ENCODE measurements at places on chromosomes 5 and 9.

DNA sequence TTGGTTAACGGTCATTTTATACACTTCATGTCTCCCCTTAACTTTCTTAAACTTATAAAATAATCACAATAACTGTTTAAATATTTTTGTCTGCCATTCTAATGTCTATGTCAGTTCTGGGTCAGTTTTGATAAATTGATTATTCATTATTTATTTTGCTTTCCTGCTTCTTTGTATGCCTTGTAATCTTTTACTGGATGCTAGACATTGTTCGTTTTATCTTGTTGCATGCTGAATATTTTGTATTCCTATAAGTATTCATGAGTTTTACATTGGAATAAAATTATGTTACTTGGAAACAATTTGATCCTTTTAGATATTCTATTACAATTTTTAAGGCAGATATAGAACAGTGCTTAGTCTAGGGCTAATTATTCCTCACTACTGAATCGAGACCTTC, 952.0 kb downstream of the NR2F1-AS1 start:
- no peak for DNase-seq

GRCh38 chr9:12290166-12290869, 402.9 kb upstream of the TYRP1 start:
- no peak for DNase-seq

DNA sequence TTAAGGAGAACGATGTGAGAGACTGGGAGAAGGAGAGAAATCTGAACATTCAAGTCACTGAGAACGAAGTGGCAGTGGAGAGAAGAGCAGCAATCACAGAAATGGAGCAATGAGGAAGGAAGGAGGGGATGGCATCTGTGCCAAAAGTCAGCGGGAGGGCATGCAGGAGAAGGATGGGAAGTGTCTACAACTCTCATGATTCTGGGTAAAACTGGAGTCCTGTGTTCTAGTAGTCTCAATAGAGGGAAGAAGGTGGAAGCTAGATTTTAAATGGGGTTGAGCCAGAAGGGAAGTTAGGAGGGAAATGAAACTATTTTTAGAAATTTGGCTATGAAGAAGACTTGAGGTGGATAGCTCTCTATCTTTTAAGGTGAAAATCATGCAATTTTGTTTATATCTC, 39.1 kb upstream of the SPATA31C2 start:
- DNase-seq: no peak

- DNase-seq: no peak
Observed at GRCh38 chr9:32350682-32351081, 33.8 kb upstream of the ACO1 start.

DNA sequence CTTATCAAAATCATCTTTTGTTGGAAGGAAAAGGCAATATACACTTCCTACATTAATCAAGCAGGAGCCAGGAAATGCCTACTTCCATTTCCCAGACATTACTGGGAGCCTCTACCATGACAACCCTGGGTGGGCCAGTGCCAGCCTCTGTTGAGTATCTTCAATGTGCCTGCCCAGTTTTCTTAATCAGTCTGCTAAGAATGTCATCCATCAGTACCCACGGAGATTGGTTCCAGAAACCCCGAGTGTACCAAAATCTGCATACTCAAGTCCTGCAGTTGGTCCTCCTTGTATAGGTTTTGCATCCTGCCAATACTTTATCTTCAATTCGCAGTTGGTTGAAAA, 82.4 kb downstream of the MARCHF3 start:
- DNase-seq: no peak

DNA sequence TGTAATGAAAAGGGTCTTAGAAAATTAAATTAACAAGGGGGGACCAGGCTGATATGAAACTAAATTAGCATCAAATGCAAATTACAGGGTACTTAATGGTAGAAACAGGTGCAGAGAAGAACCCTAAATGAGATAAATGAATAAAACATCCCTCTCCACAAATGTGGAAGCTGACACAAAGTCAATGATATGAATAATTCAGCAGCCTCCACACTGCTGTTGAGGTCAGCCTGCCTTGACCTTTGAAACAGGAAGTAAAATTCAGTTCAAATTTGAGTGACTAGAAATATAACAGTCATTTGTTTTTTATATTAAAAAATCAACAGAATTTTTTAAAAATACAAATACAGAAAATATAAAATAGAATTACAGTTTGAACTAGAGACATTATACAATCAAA, 40.0 kb downstream of the EBF1 start:
- no peak for DNase-seq

DNA sequence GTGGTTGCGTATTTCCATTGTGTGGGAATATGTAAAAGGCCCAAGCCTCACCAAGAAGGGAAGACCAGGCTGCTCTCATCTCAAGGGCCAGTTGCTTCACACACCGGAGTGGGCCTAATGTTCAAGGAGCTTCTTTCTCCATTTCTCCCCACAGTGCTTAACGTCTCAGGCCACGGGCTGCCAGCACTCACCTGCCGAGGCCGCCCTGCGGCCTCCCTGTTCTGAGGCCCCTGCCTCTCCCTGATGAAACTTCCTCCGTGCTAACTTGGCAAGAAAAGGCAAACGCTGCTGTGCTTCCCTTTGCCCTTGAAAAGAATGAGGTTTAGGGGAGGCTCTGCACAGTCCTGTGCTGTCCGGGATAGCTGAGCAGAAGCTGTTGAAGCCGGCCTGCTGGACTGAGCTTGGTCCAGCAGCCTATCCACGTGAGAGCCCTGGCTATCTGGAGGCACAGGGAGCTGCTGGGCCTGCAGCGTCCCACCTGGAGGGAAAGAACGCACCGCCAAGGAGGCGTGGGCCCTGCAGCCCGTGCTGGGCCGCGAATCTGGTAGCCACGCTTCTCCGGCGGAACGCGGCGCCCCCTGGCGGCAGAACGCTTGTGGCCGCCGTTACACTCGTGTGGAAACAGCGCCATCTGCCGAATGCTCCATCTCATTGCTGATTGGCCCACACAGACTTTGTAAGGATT, 73.5 kb upstream of the PRSS3 start:
- DNase-seq: peak; percentile 88

DNA sequence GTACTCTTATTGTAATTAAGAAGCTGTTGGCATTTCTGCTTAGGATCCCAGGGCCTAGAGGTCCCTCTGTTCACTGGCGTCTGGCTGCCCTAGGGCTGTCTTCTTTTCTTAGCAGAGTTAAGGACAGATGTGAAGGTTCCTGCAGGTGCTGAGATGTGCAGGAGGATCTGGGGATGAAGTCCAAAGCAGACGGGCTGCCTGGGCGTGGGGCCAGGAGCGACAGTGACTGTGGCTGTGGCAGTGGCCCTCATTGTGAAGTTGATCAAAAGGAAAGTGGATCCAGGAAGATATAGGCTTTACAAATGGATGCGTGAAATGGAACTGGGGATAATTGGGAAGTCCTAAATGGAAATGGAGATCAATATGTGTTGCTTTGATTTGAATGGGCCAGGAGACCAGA, 19.1 kb upstream of the SH3PXD2B start:
- no peak for DNase-seq

Measured in stimulated activated CD8-positive, alpha-beta memory T cell treated with anti-CD3 and anti-CD28 coated beads, Interleukin-15, amount 100 ng/mL, for 24 hours (primary cell).